ENCODE measurements at places on chromosomes 1 and 21. TPM values are rescaled to one million over a fixed set of nuclear protein-coding genes. Genes with fewer than 3 reads are reported as not detected.

TEDDM1 gene
- not detected for total RNA-seq

LAMC1 gene
- total RNA-seq: 440 TPM

OPTC gene
- not detected for total RNA-seq

ROR1 gene
- total RNA-seq: 3.6 TPM

IFNGR2 gene
- total RNA-seq: 39.2 TPM

MAST2 gene
- 19.8 TPM for total RNA-seq

DCST1 gene
- total RNA-seq: not detected

GPR37L1 gene
- total RNA-seq: not detected

RGS8 gene
- total RNA-seq: 0.04 TPM

NASP gene
- total RNA-seq: 182 TPM

AMIGO1 gene
- total RNA-seq: 3.0 TPM

ABCA4 gene
- total RNA-seq: not detected

RNU1-4 gene
- under 0.01 TPM for total RNA-seq

GNAT2 gene
- total RNA-seq: 0.34 TPM

LIPI gene
- not detected for total RNA-seq

RRP15 gene
- 32.3 TPM for total RNA-seq

MTMR11 gene
- total RNA-seq: 4.0 TPM

NR1I3 gene
- not detected for total RNA-seq

KRTAP12-2 gene
- total RNA-seq: not detected

KLHDC8A gene
- 0.19 TPM for total RNA-seq

SRM gene
- 46.0 TPM for total RNA-seq

NUF2 gene
- total RNA-seq: 64.6 TPM

ZNF593OS gene
- 0.41 TPM for total RNA-seq

VSIG8 gene
- not detected for total RNA-seq

KIAA0040 gene
- 28.4 TPM for total RNA-seq

EPS15 gene
- total RNA-seq: 34.8 TPM

ERRFI1 gene
- total RNA-seq: 153 TPM

BGLAP gene
- total RNA-seq: 5.1 TPM

LRRC71 gene
- total RNA-seq: not detected

TNFRSF25 gene
- 28.6 TPM for total RNA-seq

USH2A gene
- 0.03 TPM for total RNA-seq

IKBKE gene
- 13.4 TPM for total RNA-seq

PRDX1 gene
- total RNA-seq: 443 TPM

ADGRB2 gene
- 10.0 TPM for total RNA-seq

RIPPLY3 gene
- not detected for total RNA-seq

A3GALT2 gene
- 1.1 TPM for total RNA-seq

TNNI3K gene
- 0.23 TPM for total RNA-seq

LIN28A gene
- not detected for total RNA-seq

SLAMF9 gene
- total RNA-seq: 1.8 TPM

GBP7 gene
- not detected for total RNA-seq

MSH4 gene
- 0.08 TPM for total RNA-seq

SARS1 gene
- total RNA-seq: 398 TPM

GJC2 gene
- total RNA-seq: 3.3 TPM

HLX gene
- 5.8 TPM for total RNA-seq

AQP10 gene
- not detected for total RNA-seq

POU3F1 gene
- total RNA-seq: 0.08 TPM

PERM1 gene
- 0.38 TPM for total RNA-seq

KPRP gene
- not detected for total RNA-seq

IGSF9 gene
- 0.49 TPM for total RNA-seq

CDA gene
- not detected for total RNA-seq

RNU11 gene
- total RNA-seq: not detected

PTCH2 gene
- 0.04 TPM for total RNA-seq

KLF17 gene
- 0.34 TPM for total RNA-seq

CLCA1 gene
- total RNA-seq: not detected

PDZK1IP1 gene
- total RNA-seq: not detected

EVA1B gene
- total RNA-seq: 95.6 TPM

SLC9C2 gene
- not detected for total RNA-seq
